NB4 (cell line): ENCODE measurements at places on chromosomes 12 and 14.

DNA sequence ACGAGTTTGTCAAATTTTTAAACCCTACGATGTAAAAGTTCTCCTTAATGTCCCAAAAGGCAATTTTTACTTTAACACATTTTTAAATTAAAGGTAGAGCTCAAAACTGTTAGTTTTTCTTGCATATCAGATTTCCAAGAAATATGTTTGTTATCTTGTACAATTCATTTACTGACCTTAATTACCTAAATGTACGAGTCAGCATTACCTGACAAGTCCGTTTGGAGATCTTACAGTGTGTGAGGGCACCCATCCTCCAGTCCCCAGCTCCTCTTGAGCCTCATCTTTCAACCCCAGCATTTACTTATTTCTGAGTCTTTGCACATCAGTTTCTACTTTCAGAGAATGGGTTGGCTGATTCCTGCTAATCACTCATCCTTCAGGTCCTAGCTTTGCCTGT is 23.7 kb downstream of the PPM1H start:
- DNase-seq, result no peak

- no peak for DNase-seq
Observed at GRCh38 chr12:129873111-129873832, 30.6 kb downstream of the TMEM132D start.

DNA sequence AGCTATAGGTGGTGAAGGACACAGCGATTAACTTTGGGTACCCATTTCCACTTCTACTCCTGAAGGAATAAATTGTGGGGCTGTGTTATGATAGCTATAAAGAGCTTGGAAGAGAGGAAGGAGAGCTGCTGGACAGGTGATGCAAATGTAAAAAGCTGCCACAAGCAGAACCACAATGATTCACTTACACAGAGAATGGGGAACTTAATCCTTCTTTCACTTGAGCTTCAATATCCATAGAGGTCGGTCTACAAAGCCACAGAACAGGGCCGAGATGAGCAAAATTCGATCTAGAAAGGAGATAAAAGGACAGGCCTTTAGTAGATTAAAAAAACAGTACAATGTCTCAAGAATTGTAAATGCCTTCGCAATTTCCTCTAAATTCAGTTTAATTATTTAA is 831.1 kb downstream of the LRFN5 start:
- peak; percentile 2 for DNase-seq

DNA sequence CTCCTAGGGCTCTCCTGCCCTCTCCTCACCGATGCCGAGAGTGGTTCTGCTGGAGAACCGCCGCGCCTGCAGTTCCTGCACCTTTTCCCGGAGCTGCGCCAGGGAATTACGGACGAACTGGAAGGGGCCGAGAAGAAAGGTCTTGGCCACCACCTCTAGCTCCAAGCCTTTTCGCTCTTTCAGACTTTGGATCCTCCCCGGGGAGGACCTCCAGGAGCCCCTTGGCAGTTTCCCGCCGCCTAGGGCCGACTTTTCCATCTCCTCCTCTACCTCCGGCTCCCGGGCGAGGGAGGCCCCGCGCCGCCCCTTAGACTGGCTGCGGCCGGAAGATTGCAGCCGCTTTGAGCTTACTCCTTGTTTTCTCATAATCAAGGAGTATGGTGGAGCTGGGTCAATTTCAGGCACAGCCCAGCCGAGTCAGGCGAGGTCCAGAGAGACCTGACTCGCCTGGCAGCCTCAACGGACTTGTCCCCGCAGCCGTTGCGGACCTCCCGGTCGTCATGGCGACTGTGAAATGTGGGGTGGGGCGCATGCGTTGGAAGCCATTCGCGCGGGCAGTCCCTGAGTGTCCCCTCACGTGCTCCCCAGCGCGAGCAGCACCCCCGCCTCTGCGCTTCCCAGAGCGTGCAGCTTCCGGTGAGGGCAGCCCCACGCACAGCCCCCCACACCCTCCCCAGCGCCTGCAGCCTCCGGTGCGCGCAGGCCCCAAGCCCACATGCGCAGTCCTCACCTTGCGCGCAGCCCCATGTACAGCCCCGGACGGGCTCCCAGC is at the start of gene DPY19L2:
DPY19L2 (minus strand) TSS at position 466 of the 772 bp plus-strand sequence; CDS start at position 366, 100 bp downstream.
- peak; percentile 78 for DNase-seq

- no peak for DNase-seq
Observed at GRCh38 chr12:10384191-10384590, 5.7 kb downstream of the KLRK1 start.

GRCh38 chr12:58396239-58396638 is 454.9 kb downstream of the ATP23 start:
- DNase-seq, result no peak

DNA sequence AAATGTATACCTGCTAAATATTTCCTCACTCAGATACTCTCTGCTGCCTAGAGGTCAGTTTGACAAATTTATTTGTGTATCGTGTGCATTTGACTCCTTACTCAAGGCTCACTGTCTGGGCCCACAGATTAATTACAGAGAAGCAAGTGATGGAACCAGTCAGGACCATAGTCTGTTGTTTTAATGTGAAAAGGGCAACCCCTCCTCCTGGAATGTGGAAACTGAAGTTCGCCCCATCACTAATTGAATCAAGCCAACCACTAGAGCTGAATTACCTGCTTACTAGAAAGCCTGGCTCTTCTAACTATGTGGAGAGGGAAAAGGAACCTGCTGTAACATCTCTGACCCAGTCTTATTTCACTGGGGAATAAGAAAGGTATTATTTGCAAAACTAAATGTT is 199.9 kb upstream of the KRR1 start:
- no peak for DNase-seq

DNA sequence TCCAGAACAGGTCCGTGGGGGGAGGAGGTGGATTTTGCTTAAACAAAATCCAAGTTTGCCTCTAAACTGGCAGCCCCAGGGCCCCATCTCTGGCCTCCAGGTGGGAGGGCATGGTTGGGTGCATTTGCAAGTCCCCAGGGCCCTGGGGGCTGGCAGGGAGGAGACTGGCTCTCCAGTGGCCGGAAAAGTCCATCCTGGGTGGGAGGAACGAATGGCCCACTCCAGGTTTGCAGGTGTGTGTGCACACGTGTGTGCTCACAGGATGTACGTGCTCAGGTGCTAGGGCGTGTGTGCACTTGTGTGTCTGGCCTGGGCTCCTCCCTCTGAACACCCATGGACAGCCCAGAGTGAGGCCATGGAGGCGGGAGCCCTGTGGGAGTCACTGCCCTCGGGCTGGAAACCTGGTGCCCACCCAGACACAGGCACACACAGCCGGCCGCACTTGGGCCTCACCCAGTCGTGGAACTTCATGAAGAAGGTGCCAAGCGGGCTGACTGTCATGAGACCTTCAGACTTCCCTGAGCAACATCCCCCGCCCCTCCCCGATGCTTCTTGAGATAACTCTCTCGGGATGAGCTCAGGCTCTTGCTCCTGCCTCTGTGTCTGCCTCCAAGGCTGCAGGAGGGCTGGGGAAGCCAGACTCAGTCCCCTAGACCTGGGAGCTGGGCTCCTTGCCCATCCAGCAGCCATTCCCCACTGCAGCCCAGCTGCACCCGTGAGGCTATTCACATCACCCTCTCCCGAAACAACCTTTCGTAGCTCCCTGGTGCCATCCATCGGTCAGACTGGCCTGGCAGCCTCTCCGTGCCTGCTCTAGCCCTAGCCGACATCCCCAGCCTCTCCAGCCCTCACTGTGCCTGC is 9.4 kb downstream of the AHNAK2 start:
- peak; percentile 42 for DNase-seq
